ENCODE measurements at places on chromosomes 5 and 9.

GRCh38 chr5:62343428-62343827, 37.4 kb downstream of the KIF2A start:
- no peak for DNase-seq

- DNase-seq = no peak
Observed at GRCh38 chr9:99680191-99680590, 141.5 kb upstream of the NR4A3 start.

GRCh38 chr5:135921388-135921787, 25.7 kb upstream of the IL9 start:
- DNase-seq = no peak

DNA sequence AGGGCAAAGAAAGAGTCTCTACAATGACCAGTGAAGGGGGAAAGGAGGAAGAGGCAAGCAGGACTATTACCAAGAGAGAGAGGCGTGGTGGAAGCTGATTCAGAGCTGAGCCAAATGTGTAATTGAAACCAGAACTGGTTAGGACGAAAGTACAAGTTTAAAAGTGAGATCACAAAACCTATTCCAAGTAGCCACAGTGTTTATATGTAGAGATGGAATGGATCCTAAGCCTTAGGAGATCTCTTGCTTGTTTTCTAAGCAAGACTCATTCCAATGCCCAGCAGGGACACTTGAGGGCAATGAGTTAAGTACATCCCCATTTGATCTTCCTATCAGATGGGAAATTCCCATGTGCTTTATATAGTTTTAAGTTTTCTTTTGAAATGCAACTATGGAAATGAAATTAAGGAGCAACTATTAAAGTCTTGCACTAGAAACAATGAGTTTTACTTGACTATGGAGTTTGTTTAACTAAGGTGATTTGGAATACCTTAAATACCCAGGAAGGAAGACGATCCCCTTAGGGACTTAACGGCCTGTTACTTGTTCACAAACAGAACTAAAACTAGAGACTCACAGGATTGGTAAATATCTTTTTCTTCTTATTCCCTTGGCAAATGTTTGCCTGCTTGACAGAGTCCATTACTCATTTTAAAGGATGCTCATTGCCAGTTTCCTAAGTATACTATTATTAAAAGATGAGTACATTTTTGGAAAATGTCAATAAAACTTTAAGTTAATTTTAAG, 51.1 kb upstream of the SNX2 start:
- DNase-seq = no peak

DNA sequence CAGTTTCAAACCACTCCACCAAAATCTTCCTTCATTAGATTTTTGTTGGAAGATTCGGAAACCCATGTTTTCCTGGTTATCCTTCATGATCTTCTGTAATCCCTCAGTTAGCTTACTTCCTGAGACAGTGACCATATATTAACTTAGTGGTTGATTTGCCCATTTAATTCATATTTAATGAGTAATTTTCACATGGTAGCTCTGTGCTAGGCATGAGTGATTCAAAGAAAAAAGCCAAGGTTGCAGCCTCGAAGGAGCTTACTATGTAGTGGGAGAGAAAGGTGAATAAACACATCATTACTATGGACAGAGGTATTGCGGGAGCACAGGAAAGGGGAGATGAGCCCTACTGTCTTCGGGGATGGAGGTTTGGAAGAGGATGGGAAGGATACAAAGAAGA, 158.5 kb downstream of the TLE1 start:
- DNase-seq = no peak

GRCh38 chr5:127615916-127616315, 33.0 kb upstream of the CTXN3 start:
- peak; percentile 10 for DNase-seq

DNA sequence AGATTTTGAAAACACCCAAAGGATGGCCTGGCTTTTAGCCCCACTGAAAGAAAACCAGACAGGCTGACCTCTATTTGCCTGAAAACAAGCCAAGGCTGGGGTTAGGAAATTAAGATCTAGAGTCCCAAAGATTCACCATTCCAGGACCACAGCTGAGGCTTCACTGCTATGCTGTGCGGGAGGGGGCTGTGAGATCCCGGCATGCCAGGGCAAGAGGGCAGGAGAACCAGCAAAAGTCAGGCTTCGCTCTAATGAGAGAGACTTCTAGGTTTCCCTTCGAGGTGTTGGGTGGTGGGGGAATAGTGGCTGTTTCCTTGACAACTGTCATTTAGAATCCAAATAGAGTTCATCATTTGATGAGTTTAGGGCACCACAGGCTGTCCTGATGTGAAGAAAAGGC, 152.9 kb upstream of the NFIB start:
- DNase-seq = no peak

DNA sequence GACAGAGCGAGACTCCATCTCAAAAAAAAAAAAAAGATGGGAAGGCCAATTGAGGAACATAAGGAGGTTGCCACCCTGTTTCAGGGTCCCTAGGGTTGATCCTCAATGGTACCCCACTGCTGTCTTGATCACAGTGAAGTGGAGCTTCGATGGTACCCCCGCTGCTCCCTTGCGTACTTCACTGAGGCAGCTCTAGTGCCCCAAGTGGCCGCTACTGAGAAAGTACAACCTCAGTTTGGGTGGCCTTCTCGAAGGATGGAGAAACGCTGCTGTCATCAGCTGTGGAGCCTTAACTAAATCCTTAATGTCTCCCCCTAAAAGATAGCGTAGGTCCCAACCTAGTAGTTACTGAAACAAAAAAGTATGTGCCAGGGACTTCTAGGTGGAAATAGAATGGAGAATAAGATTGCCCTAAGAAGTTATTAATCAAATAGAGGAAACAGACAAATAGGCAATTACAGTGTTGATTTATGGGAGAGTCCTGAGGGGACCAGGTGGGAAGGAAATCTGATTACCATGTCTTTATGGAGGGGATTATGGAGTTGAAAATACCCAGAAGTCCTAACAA, 6.3 kb downstream of the TESK1 start:
- peak; percentile 55 for DNase-seq

DNA sequence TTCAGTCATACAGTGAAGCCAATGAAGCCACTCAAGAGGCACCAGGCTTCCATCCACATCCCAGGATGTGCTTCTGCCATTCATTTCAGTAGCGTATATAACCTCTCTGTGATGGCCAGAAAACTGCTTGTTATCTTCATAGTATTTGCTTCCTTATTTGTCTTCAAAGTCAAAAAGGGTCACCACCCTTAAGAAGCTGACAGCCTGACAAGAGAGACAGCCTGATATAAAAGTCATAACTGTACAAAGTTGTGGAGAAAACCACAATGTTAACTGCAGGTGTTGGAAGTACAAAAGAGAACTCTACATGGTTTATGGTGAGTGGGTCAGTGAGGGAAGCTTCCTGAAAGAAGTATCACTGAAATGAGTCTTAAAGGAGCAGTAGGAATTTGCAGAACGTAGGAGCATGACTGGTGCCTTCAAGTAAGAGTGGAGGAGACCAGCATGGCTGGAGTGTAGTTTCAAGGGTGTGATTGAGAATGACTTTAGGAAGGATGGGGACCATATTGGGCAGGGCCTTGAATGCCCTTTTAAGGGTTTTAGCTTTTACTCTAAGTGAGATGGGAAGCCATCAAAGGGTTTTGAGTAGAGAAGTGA, 33.7 kb downstream of the NIM1K start:
- no peak for DNase-seq

GRCh38 chr5:60533789-60534188, 166.2 kb downstream of the DEPDC1B start:
- no peak for DNase-seq

DNA sequence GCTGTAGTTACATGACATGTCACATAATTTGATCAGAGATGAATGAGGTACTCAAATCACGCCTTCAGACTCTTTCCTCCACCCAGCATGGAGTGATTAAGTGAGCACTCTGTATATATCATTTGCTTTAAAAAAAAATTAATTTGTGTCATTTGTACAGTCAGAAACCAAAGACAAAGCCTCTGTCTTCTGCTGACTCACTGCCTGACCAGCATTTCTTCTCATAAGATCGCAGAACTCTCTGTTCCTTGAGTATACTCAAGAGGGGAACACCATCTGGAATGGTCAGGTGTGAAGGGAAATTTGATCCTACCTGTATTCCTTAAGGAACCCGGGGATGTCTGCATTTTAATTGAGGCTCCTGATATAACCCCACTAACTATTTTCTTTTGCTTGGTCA, 254.4 kb downstream of the FAM114A2 start:
- no peak for DNase-seq

- no peak for DNase-seq
Observed at GRCh38 chr9:137435381-137435891, 5.7 kb downstream of the ENTPD8 start.

GRCh38 chr5:136249678-136250266, 56.8 kb upstream of the SMIM32 start:
- DNase-seq = peak; percentile 61

- no peak for DNase-seq
Observed at GRCh38 chr5:84385705-84386104, 1.0 kb upstream of the EDIL3 start.

DNA sequence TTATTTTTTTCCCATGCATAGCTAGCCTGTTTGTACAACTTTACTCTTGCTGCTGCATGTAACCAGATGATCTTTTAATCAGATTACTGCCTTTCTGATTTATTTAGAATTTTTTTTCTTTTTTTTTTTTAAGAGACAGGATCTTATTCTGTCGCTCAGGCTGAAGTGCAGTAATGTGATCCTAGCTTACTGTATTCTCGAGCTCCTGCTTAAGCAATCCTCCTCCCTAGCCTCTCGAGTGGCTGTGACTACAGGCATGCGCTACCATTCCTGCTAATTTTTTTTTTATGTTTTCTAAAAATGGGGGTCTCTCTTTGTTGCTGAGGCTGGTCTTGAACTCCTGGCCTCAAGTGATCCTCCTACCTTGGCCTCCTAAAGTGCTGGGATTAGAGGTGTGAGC, 9.6 kb downstream of the DCP2 start:
- no peak for DNase-seq

DNA sequence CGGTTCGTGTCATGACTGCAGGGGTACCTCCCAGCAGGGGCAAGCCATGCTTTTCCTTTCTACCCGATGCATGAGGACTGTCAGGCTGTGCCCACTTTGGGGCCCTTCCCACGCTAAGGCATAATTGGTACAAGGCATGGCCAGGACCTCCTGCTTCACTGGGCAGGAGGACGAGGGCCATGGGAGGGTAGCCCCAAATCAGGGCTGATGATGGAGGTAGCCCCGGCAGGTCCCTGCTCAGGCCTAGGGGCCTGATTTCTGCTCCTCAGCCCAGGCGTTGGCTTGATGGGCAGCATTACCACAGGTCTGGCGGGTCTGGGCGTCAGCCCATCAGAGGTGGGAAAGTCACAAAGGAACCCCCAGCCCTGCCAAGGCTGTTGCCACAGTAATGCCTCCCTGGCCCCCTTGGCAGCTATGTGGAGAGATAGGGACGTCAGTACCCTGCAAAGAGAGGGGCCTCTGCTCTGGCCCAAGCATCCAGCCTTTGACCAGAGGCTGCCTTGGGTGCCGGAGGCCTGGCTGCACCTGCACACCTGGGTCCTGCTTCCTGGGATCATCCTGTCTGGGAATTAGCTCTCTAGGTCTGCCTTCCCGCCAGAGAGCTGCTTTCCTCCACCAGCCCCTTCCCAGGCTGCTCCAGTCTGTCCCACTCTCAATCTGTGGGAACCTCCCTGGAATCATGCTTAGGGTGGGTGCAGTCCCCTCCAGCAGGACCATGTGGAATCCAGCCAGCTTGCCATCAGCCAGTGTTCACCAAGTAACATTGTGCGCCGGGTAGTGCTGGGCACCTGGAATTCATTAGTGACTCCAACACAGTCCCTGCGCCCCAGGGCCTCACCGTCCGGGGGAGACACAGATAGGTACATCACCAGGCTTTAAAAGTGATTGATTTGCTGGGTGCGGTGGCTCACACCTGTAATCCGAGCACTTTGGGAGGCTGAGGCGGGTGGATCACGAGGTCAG, 15.4 kb downstream of the TSPAN17 start:
- no peak for DNase-seq

DNA sequence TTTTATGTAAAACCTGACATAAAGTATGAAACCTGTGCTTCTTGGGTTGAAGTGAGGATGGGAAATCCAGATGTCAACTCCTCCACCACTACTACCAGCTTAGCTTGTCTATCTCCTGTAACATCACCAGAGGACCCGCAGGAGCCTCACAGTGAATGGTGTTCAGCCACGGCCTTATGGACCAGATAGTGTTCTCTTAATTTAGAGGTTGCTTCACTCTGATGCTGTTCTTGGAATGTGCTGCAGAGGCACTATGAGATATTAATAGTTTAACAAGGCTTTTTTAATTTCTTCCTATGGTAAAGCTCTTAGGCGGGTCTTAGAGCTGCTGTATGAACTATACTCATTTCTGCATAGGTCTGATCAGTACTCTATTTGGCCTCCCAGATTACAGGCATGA, 27.9 kb downstream of the NFX1 start:
- DNase-seq = no peak

DNA sequence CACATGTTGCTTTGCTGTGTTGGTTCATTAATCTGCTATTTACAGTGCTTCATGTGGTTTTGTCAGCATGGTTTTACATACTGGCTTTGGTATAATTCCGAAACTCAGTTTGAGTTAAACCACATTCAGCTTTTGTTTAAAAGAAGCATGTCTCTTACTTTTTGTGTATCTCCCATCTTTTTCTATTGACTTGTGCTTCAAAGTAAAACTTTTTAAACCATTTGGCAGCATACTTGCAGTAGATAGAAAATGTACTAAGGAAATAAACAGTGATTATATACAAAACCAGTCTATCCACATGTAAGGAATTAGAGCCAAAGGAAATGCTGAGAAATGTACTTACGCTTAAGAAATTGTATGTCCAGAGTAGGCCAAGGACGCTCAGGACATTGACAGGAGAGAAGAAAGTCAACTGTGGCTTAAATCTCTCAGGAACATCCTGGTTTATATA, 286.9 kb downstream of the ARHGEF28 start:
- DNase-seq = no peak

GRCh38 chr5:18393565-18394442, 759.5 kb downstream of the TAF11L14 start:
- peak; percentile 93 for DNase-seq

DNA sequence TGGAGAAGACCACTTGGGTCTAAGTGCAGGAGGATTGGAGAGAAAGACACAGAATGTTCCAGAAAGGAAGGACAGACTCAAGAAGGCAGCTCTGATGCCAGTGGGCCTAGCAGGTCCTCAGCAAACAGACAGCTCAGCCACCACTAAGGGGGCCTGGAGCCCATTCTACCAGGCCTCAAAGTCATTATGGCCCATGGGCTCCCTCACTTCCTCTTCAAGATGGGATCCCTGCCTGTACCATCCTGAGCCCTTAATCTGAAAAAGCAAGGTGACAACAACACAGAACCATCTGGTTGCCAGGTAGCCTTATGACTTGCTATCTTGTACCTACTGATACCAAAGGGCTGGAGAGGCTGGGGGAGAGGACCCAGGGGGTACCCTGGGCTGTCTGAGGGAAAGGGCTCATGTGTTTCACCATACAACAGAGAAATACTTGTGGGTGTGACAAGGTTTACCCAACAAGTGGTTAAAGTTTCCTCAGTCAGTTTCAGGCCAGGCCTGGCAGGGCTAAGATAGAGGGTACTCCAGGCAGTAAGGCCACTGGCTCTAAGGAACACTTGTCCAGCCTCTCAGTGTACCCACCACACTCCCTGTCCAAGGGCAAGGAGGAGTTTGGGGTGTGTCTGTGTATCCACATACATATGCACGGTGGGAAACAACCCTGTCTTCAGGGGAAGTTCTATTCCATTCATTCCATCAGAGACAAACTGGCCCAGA, 30.7 kb downstream of the TCF7 start:
- no peak for DNase-seq

- no peak for DNase-seq
Observed at GRCh38 chr5:10633271-10634049, 69.6 kb downstream of the ANKRD33B start.

GRCh38 chr5:152560512-152561137, 155.5 kb upstream of the NMUR2 start:
- DNase-seq = peak; percentile 41

All from H1 (cell line).